ENCODE measurements at places on chromosomes 4 and X. TPM values are rescaled to one million over a fixed set of nuclear protein-coding genes. Genes with fewer than 3 reads are reported as not detected.

The TCP11X2 gene
- total RNA-seq, result not detected

The MSANTD1 gene
- total RNA-seq, result 0.77 TPM

The VSIG4 gene
- total RNA-seq, result not detected

The CPE gene
- 15.5 TPM for total RNA-seq

The FGF2 gene
- total RNA-seq, result 4.0 TPM

The HSFX4 gene
- not detected for total RNA-seq

The SHOX gene
- not detected for total RNA-seq

The TMEM185A gene
- 13.1 TPM for total RNA-seq

The ABCG2 gene
- not detected for total RNA-seq

The MPC1L gene
- not detected for total RNA-seq

The GRK4 gene
- total RNA-seq, result 2.9 TPM

The BST1 gene
- 0.69 TPM for total RNA-seq

The HMGB3 gene
- total RNA-seq, result 57.2 TPM

The CA5B gene
- total RNA-seq, result 8.5 TPM

- DNase-seq, result peak; percentile 64
Measured at GRCh38 chr4:77959566-77960338, 97.1 kb downstream of the MRPL1 start.

- DNase-seq, result no peak
Measured at GRCh38 chr4:140059159-140059558, 94.8 kb downstream of the MAML3 start.

- peak; percentile 67 for DNase-seq
Measured at GRCh38 chrX:43559644-43560043, 96.5 kb upstream of the MAOA start.

GRCh38 chr4:123955167-123955800, 558.7 kb downstream of the SPRY1 start:
- peak; percentile 63 for DNase-seq

GRCh38 chr4:161252520-161253141, 911.2 kb downstream of the FSTL5 start:
- DNase-seq, result peak; percentile 60

GRCh38 chr4:27350161-27350560, 489.5 kb downstream of the STIM2 start:
- DNase-seq, result peak; percentile 89

DNA sequence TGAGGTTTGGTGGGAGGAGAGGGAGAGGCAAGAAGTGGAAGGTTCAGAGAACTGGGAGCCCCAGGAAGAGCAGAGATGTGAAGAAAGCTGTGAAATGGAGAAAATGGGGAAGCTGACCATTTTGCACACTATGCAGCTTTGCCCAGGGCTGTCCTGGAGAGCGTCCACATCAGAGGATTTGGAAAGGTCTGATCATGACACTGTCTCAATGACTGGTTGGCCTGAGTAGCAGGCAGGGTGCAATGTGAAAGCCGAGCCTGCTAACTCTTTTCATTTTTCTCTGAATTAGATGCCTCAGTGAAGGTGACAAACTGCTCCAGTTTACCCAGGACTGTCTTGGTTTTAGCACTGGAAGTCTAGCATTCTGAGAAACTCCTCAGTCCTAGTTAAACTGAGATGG, 330.1 kb upstream of the RPS6KA3 start:
- no peak for DNase-seq

DNA sequence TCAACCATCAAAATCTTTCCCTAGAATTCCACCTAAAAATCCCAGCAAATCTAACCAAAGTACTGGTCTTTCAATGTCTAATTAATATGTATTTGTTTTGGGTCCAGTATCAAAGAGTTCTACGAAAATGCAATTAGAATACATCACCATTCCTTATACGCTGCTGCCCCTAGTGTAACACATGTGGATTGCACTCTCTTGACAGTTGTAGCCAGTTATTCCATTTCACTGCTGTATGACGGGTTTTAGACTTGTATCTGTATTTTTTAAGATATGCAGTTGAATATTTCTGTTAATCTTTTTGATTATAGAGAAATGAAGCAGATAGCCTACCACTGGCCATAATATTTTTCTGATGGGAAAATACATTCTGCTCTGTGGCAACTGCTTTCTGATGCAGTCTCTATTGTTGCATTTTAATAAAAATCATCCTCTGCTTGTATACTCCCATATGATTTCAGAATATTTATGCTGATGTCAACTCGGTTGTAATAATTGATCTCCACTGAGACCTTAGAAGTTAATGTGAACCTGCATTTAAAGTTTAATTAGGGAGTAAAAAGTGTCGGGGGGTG, 17.1 kb upstream of the PAGE2B start:
- DNase-seq, result peak; percentile 61

- DNase-seq, result peak; percentile 52
Measured at GRCh38 chr4:128387600-128388351, 100.2 kb upstream of the PGRMC2 start.

DNA sequence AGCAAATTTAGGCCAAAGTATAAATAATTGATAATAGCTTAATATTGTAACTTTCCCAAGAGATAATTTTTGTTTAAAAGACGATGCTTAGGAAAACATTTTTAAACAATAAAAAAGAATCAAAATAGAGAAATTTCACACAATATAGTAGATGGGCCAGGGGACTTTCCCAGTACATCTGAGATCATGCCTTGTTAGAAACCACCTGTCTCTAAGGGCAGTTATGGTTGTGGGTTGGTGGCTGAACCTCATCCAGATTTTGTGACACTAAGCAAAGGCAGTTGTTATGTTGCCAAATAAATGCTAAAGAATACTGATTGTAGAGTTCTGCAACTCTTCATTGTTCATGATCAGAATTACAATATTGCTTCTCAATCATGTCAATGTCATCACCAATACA, 270.6 kb downstream of the BANK1 start:
- no peak for DNase-seq

GRCh38 chr4:69054578-69055200, 41.6 kb upstream of the UGT2B7 start:
- DNase-seq, result peak; percentile 91

GRCh38 chr4:100679926-100680325, 162.1 kb upstream of the EMCN start:
- DNase-seq, result no peak

- DNase-seq, result no peak
Measured at GRCh38 chr4:137309424-137309823, 222.9 kb downstream of the PCDH18 start.

- no peak for DNase-seq
Measured at GRCh38 chr4:101127176-101127790, 220.0 kb downstream of the PPP3CA start.

- DNase-seq, result no peak
Measured at GRCh38 chrX:148933881-148934280, 433.5 kb downstream of the AFF2 start.

GRCh38 chr4:151426513-151426912, 17.5 kb downstream of the FHIP1A start:
- no peak for DNase-seq

DNA sequence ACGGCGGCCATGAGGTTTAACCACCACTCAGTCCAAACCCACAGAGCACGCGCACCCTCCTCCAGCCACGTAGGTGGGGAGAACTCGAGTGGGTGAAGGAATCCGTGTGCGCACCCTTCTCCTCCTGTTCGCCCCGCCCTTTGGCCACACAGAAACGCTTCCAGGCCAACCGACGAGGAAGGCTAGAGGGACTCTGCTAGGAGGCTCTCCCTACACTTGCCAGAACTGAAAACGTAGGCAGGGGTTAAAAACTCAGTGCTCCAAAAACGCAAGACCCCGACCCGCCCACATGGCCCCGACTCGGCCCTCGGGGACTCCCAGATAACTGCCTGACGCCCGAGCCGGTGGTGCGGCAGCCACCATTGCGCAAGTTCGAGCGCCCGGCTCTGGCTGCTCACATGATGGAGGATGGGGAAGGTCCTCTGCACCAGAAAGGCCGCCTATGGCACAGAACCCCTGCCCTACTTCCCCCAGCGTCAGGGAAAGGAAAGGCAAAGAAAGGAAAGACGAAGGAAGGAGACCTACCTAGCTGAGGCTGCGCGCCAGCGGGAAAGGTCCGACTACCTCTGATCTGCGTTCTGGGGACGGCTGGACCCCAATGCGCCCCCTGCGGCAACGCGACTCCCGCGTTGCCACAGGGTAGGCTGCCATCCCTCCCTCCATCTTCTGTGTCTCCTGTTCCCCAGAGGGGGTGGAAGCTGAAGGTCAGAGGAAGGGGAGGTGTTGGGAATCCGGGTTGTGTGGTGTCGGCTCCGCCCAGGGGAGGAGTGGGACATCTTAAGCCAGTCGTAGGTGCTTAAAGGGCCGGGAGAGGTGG, 201.9 kb upstream of the AGTR2 start:
- no peak for DNase-seq

- DNase-seq, result peak; percentile 67
Measured at GRCh38 chr4:174600391-174600790, 78.1 kb upstream of the HPGD start.

- peak; percentile 79 for DNase-seq
Measured at GRCh38 chrX:120791013-120791643, 84.5 kb downstream of the CT47B1 start.

DNA sequence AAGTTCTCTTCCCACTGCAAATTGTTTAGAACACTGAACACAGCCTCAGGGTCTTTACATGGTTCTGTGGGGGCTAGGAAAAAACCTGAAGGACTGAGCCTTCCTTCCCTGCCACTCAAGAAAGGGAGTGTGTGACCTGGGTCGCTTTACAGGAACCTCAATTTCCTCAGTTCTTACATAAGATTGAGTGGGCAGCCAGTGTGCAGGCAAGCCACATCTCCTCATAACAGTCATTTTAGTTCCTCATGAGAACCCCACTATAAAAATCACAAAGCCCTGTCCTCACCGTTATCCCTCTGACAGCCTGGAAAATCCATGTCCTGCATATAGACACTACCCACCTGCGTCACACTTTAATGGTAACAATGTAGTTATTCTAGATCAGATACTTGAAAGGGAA, 2.1 kb upstream of the ETDC start:
- no peak for DNase-seq

DNA sequence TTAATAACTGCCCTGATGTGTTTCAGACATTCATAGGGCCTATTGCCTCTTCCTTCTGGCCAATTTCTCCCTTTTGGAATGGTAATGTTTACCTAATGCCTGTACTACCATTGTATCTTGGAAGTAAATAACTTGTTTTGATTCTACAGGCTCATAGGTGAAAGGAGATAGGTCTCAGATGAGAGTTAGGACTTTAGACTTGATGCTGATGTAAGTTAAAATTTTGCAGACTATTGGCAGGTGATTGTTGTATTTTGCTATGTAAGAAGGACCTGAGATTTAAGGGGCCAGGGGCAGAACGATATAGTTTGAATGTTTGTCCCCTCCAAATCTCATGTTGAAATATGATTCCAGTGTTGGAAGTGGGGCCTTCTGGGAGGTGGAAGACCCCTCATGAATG, 215.5 kb downstream of the SLC39A8 start:
- no peak for DNase-seq

DNA sequence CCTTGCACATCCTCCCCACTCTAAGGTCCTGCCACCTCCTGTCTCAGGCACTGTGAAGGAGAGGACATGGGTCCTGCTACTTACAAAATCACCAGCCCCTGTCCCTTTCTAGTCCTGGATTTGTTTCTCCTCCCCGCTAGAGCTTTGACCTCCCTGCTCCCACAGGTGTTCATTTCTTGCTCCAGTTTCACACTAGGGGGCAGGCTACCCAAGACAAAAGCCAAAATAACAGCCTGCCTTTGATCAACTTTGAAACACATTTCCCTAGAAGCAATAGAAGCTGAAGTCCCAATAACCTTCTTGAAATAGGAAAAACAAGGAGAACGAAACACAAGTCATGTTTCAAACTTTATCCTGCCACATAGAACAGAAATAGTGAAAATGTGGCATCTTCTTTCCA, 164.4 kb downstream of the QDPR start:
- DNase-seq, result peak; percentile 28

DNA sequence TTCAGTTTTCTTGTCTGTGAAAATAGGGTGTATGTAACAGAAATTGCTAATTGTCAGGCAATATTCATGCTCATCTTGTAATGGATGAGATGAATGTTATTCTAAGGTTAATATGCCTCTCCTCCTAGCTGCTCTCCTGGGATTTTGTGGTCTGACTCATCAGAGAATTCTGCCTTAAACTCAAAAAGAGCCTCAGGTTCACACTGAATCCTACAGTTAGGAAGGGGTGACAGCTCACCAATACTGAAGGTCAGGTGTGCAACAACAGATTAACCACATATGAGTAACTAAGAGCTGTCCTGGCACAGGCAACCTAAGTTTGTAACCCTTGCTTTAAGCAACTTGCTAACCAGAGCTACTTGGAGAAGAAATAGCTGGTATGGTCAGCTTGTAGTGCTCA, 197.7 kb downstream of the SPATA18 start:
- peak; percentile 93 for DNase-seq

GRCh38 chr4:175584901-175585300, 227.2 kb downstream of the GPM6A start:
- DNase-seq, result no peak

DNA sequence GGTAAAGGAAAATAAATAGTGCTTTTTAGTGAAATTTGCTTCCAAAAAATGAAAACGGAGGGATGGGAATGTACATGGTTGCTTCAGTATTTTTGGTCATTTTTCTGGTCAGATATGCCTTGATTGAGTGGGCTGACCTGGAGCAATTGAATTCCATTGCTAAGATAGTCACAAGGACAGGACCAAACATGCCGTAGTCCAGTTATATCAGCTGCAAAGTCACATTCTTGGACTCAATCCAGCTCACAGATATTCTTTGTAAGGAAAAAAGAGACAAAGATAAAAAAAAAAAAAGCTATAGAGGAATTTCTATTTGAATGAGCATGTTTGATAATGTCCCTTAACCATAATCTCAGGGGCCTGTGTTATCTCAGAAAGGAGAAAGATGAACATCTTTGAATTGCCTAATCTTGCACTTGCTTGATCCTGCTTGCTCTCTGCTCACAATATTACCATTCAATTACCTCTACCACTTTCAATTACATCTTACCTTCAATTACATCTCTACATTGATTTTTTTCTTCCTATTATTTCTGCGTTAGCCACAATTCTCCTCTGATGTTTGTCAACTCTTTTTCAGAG, 75.4 kb upstream of the PACRGL start:
- no peak for DNase-seq
